ENCODE measurements at places on chromosomes 16 and 17.

- DNase-seq: no peak
Measured at GRCh38 chr17:36879624-36880131, 57.6 kb upstream of the LHX1 start.

GRCh38 chr17:71286625-71287024 lies 834.2 kb upstream of the SOX9 start:
- DNase-seq: no peak

DNA sequence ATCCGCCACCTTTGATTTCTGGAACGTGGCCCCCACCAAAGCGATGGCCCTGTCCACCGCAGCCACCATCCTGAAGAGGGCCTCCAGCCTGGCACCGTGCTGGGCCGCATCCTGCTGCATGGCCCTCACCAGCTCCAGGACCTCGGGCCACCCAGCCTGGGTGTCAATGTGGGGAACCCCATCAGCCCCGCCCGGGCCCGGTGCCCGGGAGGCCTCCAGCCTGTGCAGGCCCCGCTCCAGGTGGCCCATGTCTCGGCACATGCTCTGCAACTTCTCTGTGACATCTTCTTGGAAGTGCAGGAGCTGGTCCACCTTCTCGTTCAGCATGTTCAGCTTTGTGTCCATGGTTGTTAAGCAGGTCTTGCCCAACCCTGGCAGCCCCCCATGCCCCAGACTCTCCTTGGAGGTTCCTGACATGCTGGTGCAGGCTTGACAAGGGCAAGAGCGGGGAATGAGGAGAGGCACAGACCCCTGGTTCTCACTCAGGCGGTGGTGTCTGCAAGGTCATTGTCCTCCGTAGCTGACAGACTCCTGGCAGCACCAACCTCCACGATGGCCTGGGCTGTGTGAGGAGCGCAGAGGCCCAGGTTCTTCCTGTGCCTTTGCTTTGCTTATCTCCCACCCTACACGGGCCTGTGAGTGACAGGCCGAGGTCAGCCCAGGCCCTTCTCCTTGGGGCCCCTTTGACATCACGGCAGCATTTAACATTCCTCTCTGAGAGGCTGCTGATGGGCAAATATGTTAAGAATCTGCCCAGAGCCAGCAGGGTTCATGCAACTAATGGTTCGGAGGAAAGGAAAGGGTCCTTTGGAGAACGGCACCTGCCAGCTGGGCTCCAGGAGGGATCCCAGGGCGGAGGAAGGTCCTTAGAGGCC lies at the start of gene MYLK3:
Gene MYLK3 (minus strand): TSS at position 568 of the 875 bp plus-strand sequence. CDS start 151 bp downstream, at position 417.
- no peak for DNase-seq

GRCh38 chr16:58318391-58318790 lies 23.6 kb upstream of the PRSS54 start:
- DNase-seq: no peak

DNA sequence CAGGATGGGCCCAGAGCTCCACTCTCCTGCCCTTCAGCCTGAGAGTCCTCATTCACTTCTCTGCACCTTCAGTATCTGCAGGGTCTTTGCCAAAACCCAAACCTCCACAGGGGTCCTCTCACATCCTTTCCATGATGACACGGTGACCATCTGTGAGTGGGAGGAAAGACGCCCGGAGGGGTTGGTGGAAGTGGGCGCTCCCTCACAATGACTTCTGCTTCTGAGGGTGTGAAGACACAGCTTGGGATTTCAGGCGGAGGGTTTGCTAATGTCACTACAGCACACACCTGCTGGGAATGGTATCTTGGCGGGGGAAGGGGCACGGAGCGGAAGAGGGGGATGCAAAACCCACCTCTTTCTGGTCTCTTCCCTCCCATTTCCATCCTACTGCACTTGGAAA lies 115.1 kb upstream of the SDK2 start:
- no peak for DNase-seq

DNA sequence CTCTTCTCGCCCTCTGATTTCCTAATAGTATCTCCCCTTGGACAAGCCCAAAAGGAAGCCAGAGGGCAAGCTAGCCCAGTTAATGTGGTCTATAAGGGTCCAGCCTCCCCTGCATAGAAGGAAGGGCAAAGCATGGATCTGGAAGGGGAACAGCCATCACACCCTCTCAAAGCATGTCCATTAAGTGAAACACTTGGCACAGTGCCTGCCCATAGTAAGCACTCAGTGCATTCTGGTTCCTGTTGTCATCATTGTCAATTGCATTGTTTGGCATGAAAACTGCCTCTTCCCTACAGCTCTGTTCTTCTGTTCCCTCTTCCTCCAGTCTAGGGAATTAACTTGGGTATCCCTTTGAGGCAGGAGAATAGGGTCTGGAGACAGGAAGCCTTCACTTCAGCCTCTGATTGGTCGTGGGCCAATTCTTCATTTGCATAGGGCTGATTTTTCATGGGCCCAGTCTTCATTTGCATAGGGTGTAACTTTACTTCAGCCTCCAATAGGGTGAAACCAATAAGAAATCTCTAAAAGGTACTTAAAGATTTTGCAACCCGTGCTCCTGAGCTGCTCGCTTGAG lies 81.4 kb downstream of the C17orf67 start:
- DNase-seq: no peak

- no peak for DNase-seq
Measured at GRCh38 chr17:76262732-76263344, 2.3 kb upstream of the UBALD2 start.

DNA sequence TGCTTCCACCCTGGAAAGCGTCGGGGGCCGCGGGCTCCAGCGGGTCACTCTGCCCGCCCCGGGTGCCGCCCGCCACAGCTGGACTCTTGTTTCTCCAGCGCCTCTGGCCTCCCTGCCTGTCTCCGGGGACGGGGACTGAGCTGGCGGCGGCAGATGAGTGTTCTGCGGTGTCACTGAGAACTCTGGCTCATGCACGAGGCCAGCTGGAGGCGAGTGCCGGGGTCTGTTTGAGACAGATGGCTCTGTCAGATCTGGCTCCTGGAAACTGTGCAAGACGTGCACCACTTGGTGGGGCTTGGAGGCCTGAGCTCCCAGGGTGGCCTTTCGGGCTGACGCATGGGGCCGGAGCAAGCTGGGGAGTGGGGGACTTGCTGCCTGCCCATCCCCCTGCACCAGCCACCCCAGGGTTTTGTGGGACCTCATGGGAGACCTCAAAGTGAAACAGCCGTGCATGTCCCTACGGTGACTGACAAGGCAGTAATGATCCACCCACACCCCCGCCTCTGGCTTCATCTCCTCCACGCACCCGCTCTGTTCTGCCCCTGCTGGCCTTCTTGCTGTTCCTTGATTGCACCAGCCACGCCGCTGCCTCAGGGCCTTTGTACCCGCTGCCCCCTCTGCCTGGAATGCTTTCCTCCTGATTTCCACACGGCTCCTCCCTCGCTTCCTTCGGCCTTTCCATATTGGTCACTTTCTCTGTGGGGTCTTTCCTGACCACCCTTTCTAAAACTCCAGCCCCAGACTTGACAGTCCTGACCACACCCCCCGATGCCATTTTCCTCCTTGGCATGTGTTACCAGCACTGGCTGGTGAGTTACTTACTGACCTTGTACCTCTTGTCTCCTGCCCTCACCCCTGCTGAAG lies 174.9 kb upstream of the CIBAR2 start:
- no peak for DNase-seq

DNA sequence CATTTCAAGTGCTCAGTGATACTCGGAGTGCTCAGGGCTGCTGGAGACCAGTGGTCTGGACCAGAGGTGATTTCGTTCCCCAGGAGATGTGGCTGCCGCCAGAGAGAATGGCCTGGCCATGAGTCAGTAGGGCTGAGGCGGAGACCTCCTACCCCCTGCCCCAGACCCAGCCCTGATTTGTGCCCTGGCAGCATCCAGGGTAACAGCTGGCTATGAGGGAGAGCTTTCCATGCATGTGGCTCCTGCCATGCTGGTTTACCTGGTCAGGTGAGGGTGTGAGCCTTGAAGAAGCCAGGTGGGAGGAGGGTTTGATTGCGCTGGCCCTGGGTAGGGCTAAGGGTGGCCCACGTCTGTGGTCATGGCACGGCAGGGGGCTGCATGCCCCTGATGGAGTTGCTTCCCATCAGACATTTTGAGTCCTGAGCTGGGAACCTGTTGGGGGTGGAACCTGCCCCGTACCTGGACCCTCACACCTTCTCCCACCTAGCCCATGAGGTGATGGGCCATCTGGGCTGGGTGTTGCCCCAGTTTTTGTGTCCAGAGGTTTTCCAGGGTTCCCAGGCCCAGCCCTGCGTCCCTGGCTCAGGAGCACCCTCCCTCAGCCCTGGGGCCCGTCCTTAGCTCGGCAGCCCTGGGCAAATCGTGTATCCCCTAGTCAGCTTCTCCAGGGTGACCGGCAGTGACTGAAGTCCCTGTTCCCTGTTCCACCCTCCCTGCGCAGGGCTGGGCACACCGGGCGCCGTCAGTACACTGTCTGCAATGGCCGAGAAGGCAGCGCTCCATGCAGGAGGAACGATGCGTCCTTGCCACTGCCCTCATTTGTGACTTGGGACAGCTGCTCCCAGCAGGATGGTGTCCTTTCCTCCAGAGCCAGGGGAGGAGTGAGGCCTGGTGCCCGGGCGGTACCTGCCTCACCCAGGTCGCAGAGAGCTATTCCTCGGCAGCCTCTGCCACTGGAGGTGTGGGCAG lies 9.0 kb upstream of the CSNK1D start:
- no peak for DNase-seq

DNA sequence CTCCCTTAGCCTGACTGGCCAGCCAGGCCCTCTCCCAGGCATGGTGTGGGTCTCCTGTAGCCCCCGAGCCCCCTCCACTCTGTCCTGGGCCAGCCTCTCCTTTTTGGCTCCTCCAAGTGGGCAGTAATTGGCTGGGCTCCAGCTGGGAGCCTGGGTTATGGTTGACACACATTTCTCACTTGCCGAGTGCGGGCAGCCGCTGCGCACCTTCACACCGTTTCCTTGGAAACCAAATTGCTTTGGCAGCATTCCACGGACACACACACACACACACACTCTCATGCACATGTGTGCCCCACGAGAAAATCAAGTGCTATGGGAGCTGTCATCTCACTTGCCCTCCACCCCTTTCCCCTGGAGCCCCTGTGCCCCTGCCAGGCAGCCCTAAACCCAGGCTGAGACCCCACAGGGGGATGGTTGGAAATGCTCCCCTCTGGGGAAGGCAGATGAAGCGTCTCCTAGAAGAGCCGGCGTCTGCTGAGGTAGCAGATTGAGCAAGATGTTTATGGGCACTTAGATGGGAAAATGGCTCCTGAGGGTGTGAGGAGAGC lies 402.7 kb upstream of the TNRC6C start:
- DNase-seq: no peak

DNA sequence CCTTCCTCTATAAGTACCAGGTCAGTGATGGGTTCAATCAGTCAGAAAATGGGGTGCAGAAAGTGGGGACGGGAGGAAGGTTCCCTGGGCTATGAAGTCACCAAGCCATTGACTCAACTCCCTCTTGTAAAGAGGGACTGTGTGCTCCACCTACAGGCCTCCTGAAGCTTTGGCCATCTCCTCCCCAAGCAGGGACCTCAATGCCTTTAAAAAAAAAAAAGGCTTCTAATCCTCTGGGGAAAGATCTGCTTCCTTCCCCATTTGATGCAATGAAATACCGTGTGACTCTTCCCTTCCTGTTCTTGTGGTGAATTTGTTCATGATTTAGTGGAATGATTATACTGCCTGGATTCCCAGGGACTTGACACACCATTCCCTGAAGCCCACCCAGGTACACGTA lies 30.8 kb downstream of the VWA3A start:
- no peak for DNase-seq
